Stimulated activated CD4-positive, alpha-beta T cell treated with anti-CD3 and anti-CD28 coated beads, TNF-alpha, amount 100 ng/mL, for 24 hours (primary cell): ENCODE measurements at places on chromosomes 4 and X.

DNA sequence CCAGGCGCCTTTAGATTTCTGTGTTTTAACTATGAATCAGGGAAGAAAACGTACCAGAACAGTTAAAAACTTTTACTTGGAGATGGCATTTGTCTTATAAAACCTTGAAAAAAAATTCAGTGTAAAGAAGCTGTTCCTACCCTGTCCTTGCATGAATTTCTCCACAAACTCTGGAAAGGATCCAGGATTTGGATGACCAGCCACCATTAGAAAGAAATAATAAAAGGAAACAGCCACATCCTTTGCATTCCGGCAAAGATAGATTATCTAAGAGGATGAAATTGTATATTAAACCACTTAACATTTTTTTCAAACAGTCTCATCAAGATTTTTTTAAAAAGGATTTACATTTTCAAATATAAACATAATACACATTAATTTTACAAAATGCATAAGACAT is 10.6 kb downstream of the SULT1E1 start:
- DNase-seq = no peak

DNA sequence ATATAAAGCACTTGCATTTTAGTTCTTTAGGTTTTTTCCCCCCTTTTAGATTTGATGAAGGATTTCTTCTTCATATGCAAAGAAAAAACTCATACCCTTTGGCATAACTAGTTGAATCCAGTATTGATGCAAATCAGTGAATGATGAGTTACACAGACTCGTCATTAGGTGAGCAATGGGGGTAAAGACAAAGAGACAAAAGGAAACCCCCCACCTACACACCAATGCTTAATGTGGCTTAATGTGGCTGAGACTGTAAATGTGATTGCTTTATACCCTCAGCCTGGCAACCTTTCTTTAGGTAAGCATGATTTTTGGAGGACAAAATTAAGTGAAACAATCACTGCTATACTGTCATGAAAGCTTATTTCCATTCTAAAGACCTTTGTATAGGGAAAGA is 39.5 kb downstream of the CD40LG start:
- no peak for DNase-seq

DNA sequence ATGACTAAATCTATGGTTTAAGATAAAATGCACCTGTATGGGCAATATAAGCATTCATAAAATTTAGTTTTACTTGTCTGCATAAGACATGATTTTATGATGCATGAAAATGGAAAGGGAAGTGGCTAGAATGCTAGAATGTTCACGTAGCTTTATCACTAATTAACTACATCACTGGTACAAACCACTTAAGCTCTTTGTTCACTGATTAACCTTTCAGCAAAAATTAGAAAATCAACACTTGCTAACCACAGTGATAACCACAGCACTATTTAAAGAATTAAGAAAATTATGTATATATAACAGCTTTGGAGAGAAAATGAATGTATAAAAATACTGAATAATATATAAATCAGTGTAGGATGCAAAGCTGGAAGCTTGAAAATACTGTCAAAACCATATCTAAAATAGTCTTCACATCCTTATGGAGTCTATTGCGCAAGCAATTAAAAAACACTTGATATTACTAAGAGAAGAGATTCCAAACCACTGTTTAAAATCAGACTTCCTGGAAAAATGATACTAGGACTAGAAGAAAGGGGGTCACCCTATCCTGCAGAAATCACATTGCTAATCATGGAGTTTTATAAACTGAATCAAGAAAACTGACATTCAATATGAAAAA is 51.9 kb downstream of the EFHC2 start:
- DNase-seq = no peak

DNA sequence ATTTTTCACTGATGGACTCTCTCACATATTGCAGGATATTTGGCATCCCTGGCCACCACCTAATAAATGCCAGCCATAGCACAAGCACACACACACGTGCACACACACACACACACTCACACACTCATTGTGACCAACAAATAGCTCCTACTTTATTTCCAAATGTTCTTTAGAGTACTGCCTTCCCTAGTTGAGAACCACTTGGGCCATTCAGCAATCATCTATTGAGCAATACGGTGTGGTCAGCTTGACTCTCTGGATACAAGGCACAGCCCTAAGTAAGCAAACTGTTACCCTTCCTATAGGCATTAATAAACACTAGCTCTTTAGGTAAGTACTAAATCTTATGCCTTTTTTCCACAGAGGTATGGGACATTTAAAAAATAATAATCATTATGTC is 21.1 kb downstream of the CORIN start:
- no peak for DNase-seq

- DNase-seq = no peak
Observed at GRCh38 chr4:14863418-14864364, 138.6 kb upstream of the CPEB2 start.

DNA sequence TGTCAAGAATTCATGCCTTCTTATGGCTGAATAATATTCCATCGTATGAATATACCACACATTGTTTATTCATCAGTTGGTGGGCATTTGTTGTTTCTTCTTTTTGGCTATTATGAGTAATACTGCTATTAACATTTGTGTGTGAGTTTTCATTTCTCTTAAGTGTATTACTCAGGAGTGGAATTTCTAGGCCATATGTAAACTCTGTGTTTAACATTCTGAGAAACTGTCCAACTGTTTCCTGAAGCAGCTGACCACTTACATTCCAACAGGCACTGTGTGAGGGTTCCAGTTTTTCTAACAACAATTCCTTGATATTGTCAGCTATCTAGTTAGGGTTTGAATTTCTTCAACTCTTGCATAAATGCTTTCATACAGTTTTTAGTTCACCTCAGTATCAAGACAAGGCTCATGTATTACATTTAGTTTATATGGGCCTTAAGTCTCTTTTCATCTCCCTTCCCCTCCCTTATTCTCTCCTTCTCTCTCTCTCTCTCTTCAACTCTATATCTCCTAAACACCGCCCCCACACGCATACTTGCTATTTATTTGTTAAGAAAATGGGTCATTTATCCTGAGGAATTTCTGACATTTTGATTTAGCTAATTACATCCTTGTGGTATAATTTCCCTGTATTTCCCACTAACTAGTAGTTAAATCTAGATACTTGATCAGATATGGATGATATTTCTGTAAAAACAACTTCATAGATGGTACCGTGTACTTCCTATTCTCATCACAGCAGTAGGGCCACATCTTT is 77.4 kb downstream of the WDR19 start:
- DNase-seq = no peak

DNA sequence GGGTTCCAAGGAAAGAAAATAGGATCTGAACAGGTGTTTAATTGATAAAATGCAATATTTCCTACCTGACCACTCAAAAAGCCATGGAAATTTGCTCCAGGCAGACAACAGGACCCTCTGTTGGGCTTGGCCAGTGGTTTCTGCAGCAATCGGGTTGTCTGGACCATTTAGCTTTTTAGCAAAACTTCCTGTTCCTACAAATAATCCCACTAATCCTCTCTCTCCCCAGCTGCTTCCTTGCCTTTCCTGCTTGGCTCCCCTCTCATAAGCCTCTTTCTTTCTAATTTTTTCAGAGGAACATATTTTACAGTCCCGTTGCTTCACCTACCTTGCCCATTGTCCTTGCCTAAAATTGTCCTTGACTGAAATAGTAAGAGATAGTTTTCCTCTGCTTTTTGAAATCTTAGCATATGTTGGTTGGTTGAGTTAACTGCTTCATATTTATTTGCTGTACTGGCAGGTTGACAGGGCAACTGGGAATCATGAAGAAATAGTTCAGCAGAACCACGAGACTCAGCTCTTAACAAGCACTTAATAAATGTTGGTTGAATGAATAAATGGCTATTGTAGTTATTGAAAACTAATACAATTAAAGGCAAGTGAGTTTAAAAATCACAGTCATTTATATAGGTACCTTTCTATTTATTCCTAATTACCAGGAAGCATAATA is 259.8 kb downstream of the KCNIP4 start:
- DNase-seq = no peak

GRCh38 chr4:26420438-26420837 is 69.8 kb downstream of the CCKAR start:
- no peak for DNase-seq

DNA sequence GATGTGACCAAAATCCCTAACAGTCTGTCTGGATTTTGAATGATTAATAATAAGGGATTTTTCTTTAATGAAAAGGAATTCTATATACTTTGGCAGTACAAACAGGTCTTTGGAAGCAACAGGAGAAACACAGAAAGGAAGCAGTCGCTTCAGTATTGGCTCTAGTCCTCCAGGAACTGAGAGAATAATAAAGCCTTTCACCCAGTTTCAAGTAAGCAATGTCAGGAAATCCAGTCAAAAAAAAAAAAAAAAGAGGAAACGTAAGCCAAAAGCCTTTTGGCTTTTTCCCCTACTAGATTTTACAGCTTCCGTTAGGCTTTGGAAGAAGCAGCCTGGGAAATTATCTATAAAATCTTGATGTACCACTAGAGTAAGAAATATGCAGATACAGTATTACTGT is 61.7 kb upstream of the HDAC8 start:
- DNase-seq = no peak

DNA sequence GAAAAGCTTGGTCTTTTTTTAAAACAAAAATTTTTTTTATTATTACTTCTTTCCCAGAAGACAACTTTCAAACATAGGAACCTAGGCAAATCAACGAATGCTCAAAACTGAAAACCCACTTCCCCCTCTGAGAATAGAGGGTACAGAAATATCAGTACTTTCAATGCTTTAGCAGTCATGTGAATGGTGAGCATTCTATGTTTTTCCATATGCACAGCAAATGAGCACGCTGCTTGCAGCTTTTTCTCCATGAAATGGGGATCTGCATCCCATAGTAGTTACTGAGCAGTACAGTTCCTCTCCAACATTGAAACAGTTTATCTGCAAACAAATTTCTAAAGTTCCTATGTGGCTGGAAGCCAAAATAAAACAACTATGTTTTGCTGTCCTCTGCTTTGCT is 108.4 kb upstream of the BMP2K start:
- DNase-seq = no peak

- DNase-seq = no peak
Observed at GRCh38 chr4:91035276-91035675, 908.1 kb downstream of the CCSER1 start.

DNA sequence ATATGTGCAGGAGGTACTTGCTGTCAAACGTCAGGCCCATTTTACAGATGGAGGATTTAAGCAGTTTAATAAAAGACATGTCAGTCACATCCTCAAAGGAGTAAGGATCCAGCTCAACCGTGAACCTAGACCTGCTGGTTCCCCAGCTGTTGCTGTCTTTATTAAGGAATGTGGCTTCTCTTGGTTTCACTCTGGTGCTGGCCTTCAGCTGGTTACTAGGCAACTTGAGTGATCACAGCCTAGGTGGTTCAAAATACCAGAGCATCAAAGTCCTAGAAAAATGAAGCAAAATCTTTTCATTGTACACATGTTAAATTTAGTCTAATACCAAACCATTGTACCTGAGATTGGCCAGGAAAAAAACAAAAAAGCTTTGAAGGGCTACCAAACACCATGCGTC is 32.7 kb upstream of the GLRA2 start:
- no peak for DNase-seq

- DNase-seq = no peak
Observed at GRCh38 chr4:8123389-8123788, 35.2 kb downstream of the ABLIM2 start.
